ENCODE measurements at places on chromosomes 2 and 18.
A peak's percentile ranks its signal among the peaks of the same experiment; 100 is the strongest.

- DNase-seq = no peak
Observed at GRCh38 chr2:177748360-177748759, 324.2 kb downstream of the PDE11A start.

DNA sequence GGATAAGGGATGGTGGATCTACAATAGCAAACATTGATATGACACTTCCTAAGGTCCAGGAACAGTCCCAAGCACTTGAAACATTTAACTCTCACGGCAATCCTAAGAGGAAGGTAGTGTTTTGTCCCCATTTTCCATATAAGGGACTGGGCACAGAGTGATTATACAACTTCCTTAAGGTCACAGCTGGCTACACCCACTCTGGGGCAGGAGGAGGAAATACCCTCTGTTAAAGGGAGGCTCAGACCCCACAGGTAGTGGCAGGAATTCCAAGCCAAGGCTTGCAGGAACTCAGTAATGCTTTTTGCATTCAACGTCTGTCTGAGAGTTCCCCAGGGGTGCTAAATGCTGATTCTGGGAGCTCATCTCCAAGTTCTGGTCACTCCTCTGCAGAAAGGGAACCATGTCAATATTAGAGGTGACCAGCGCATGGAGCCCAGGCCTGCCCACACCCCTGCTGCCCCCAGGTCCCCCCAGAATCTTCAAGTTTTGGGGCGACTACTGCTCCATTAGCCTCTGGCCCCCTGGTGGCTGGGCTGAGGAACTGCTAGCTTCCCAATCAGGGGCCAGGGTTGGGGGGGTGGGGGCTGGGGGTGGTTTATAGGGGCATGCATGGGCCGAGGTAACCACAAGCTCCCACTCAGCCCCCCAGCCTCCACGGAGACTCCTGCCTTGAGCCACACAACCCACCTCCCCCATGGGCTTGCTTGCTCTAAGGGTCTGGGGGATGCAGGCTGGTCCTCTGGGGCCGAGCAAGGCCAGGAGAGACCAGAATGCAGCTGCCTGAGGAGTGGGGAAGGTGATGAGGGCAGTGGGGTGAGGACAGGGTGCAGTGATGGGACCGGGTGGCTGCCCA, 11.1 kb downstream of the OBSL1 start:
- no peak for DNase-seq

GRCh38 chr2:219155054-219155644, 5.5 kb downstream of the NHEJ1 start:
- peak; percentile 88 for DNase-seq

DNA sequence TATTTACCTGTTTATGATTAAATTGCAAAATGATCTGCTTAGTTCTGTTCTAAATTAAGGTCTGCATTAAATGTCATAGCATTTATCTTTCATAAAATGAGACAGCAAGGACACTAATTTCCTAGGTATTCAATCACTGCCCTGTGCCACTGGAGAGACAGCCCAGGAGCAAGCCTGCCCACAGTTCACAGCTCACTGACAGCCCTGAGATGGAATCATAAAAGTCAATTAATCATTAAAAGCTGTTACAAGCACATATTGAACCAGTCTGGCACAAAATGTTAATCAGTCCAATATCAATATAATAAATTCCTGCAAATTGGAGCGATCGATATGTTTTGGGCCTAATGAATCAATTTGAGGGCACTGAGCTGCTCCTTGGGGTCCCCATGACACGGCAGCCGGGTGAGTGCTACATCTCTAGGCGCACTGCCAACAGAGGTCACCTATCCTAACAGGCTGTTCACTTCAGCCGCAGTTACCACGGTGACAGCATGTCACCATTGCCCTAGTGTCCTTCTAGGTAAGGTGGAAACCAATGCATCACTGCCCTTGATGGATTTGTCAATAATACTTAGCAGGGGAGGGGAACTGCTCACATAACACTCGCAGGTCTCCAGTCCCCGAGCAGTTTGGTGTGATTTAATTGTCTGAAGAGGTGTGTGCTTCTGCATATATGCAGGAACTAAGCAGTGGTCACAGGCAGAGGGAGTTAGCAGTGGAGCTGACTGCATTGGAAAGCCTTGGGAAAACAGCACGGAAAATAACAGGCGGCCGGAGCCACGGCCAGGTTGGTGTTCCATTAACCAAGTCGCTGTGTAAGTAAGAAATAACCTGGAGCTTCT, 47.3 kb downstream of the POU3F3 start:
- no peak for DNase-seq

GRCh38 chr2:212532585-212532984, 6.0 kb downstream of the ERBB4 start:
- DNase-seq = no peak

- no peak for DNase-seq
Observed at GRCh38 chr2:51960841-51961335, 929.0 kb upstream of the NRXN1 start.

- no peak for DNase-seq
Observed at GRCh38 chr2:231655894-231656293, 52.4 kb upstream of the PTMA start.

GRCh38 chr2:20634507-20635112, 16.3 kb downstream of the HS1BP3 start:
- peak; percentile 63 for DNase-seq

- no peak for DNase-seq
Observed at GRCh38 chr2:189540551-189540950, 40.0 kb downstream of the SLC40A1 start.

DNA sequence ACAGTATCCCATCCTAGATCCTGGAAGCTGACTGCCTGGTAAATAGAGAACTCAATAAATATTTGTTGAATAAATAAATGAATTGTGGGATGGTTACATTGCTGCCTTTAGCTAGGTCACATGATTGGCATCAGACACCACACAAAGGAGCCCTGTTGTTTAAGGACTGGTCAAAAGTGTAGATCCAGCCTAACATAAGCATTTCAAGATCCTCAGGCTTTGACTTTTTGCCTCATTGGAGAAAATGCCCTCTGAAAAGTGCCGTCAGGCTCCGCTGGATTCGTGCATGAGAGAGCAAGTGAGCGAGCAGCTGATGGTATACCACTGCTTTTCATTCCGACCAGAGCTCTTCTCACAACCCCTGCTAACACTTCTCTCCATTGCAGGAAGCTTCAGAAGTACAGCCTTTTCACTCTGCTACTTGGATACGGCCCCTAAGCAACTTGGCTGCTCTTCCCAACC, 1.3 kb upstream of the ZNF24 start:
- no peak for DNase-seq

GRCh38 chr2:233674995-233675394, 3.3 kb downstream of the UGT1A9 start:
- DNase-seq = no peak

DNA sequence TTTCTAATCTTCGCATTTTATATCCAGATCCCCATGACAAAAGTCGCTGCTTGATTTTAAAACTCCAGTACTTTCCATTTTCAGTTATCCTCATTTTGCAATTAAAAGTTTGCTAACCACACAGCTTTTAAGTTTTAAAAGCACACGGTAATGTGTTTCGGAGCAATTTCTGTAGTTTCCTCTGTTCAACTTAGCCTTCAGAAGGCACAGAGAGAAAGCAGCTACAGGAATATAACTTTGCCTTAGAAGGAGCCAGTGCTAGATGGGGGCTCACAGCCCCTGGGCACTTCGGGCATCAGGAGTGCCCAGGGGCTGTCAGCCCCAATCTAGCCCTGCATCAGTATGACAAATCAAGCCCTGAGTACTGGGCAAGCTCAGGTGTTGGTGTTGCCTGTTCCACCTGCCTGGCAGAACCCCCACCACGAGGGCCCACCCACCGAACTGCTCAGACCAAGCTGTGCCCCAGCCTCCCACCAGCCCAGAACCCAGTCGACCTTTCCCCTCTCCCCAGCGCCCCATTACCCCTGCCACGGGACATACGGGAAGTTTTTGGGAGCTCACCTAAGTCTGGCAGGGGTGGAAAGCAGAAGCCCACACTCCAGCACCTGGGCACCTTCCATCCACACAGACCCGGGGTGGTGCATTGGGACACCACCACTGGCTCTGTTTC, 47.3 kb downstream of the TRABD2A start:
- no peak for DNase-seq

GRCh38 chr2:144515099-144515695, 4.7 kb downstream of the ZEB2 start:
- no peak for DNase-seq

DNA sequence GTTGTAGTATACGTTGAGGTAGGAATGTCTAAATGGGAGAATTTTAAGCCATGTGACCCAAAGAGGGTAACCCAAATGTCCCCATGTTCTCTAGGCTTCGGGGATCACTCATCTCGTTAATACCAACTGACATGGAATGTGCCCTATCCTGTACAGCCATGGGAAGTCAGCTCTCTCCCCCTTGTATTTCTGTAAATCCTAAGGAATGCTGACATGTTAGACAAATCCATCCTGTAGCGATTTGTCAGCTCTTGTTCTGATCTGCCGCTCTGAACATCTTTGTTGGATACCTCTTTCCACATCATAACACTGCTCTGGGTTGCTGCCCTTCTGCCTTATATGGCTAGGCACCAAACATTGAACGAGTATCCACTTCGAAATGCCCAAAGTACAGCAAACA, 350.6 kb downstream of the RND3 start:
- DNase-seq = no peak

DNA sequence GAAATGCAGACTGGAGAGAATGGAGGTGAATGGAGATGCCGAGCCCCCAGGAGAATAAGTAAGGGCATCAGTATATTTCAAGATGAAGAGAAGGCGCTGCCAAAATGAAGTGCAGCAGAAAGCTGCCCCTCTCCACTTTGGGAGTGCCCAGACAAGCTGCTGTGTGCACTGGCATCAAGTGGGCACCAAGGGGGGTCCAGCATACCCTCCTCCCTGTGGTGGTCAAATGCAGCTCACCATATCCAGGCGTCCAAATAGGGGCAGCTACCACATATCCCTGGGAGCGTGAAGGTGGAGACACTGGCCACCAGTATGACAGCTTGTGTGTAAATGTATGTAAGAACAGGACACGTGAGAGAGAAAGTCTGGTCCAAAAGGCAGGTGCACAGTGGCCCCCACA, 236.6 kb downstream of the KLHL29 start:
- DNase-seq = no peak

DNA sequence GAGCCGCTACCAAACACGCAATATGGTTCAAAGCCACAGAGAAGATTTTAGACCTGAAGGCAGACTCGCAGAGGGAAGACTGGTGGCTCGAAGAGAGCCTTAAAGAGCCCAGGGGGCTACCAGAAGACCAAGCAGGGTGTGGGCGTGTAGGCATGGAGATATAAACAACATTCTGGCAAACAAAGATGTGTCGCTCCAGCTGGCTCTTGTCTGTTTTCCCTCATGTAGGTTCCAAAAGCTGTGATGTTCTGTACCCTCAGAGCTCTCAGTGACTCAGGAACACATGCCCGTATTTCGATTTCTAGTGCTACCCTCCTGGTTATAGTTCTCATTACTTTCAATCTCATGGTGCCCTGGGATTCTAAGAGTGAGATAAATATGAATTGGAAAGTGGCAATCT, 44.5 kb downstream of the DOCK10 start:
- peak; percentile 67 for DNase-seq

DNA sequence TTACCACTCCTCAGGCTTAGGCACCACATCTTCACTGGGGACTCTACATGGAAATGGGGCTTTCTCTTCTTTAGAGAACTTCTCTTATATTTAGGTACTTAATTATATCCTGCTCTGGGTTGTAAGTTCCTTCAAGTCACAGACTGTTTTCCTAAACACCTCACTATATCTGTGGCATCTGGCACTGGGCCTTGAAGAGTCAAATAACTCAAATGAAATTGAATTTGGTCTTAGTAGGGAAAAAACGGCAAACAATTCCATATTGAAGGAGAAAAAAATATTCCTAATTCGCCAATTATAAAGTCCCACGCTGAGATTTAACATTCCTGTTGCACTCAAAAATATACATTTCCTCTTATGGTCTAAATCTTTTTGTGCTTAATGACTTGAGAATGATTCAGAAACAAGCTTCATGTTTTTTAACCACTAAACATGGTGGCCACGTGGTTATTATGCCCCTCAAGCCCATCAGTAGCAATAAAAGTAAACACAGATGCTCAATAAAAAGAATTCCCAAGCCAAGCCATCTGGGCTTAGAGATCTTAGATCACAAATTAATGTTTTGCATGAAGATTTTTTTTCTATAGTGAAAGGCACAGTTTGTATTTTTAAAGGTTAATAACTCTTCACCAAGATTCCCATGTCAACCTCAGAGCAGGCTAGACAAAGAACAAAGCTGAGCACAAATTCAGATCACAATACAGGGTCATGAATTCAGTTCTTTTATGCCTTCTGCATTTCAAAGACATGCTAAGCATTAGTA, 105.5 kb upstream of the SYT4 start:
- peak; percentile 38 for DNase-seq

GRCh38 chr2:37366773-37367172, 22.3 kb downstream of the QPCT start:
- DNase-seq = no peak

GRCh38 chr18:59932401-59932800, 32.6 kb downstream of the PMAIP1 start:
- no peak for DNase-seq

- DNase-seq = peak; percentile 87
Observed at GRCh38 chr2:50492477-50492851, 539.5 kb downstream of the NRXN1 start.

DNA sequence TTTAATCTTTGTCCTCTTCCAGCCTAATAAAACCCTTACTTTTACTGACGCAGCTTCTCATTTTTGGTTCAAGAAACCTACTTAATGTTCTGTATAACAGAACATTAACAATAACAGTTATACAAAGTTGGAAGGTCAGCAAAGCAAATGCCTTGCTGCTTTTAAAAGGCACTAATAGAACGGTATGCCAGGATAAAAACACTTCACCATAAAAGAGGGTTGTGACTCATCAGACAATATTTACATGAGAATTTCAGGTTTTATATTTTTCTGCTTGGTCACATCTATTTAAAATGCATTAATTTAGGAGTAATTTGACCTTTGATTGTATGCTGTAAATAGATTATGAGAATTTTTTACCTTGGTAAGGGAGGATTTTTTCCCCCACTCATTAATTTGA, 3.0 kb downstream of the KLHL41 start:
- DNase-seq = no peak

DNA sequence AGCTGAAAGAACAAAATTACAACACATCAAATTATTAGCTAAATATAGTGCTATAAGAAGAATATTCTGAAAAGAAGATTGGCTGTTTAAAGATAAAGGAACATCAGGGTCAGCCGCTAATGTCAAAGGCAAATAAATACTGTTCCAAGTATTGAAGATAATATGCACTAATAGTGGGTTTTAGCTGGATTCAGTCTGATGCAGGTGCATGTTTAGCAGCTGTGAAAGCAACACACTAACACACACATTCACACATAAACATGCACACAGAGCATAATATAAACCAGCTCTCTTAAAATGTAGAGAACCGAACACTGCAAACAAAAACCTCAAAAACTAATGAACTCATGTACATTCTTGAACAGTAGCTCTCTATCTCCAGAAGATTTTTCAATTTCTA, 634.6 kb downstream of the ERBB4 start:
- DNase-seq = no peak

- DNase-seq = no peak
Observed at GRCh38 chr2:142875010-142875409, 2.5 kb upstream of the KYNU start.

Data from NCI-H1694 treated with DMSO at 0.1 percent for 48 hours (cell line).